A549 treated with DMSO at 1 μM for 4 hours (cell line): ENCODE measurements at places on chromosomes 2 and 18. TPM values are rescaled to one million over a fixed set of nuclear protein-coding genes. Genes with fewer than 3 reads are reported as not detected.

The PLGLB1 gene
- 0.19 to 1.2 TPM (median 0.92 TPM) in 4 of 5 replicates, not detected in the other for total RNA-seq

The CCDC74A gene
- 11.3 to 18.3 TPM (median 17.0 TPM) in 5 replicates for total RNA-seq

The SERPINB3 gene
- total RNA-seq = 0.10 to 0.18 TPM (median 0.13 TPM) in 4 of 5 replicates, not detected in the other

The GALR1 gene
- not detected in 5 replicates for total RNA-seq

The CRYBA2 gene
- total RNA-seq = 0.18 TPM in 1 of 5 replicates, not detected in the others

The ZSWIM2 gene
- total RNA-seq = not detected in 5 replicates

The POTEI gene
- total RNA-seq = 0.01 TPM in 1 of 5 replicates, not detected in the others

The TTC32 gene
- total RNA-seq = 12.5 to 15.0 TPM (median 14.0 TPM) in 5 replicates

The SLC66A2 gene
- 13.9 to 17.5 TPM (median 17.4 TPM) in 5 replicates for total RNA-seq

The RAMP1 gene
- total RNA-seq = not detected in 5 replicates

The APCDD1 gene
- total RNA-seq = not detected in 5 replicates

The ITPRIPL1 gene
- not detected in 5 replicates for total RNA-seq

The MC4R gene
- total RNA-seq = 0.08 TPM in 1 of 5 replicates, not detected in the others

The ANO7 gene
- 1.9 to 2.6 TPM (median 2.1 TPM) in 5 replicates for total RNA-seq

The ETAA1 gene
- total RNA-seq = 7.7 to 11.4 TPM (median 9.9 TPM) in 5 replicates

The SRD5A2 gene
- total RNA-seq = 0.02 to 0.04 TPM (median 0.03 TPM) in 4 of 5 replicates, not detected in the other

The RAX gene
- not detected in 5 replicates for total RNA-seq
